ENCODE measurements at places on chromosomes 7 and 10.

DNA sequence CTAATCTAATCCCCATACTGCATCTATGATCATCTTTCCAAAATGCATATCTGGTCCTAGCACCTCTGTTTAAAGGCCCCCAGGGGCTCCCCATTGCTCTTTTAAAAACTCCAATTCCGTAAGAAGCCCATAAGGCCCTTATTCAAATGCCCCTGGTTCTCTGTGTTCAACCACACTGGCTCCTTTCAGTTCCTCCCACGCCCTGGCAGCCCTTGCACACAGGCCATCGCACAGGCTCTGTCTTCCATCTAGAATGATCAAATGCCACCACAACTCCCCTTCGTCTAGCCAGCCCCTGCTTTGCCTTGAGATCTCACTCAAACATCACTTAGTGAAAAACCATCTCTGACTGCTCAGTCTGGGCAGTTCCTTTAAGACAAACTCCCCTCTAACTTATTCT is 112.9 kb upstream of the LYZL2 start:
- no peaks in the 10 kb centered on the region for H3K36me3 ChIP-seq
- peak overlapping the region; percentile 79 for H3K27ac ChIP-seq
- no peaks in the 10 kb centered on the region for H3K27me3 ChIP-seq
- H3K4me3 ChIP-seq, result no peak overlapping the region

DNA sequence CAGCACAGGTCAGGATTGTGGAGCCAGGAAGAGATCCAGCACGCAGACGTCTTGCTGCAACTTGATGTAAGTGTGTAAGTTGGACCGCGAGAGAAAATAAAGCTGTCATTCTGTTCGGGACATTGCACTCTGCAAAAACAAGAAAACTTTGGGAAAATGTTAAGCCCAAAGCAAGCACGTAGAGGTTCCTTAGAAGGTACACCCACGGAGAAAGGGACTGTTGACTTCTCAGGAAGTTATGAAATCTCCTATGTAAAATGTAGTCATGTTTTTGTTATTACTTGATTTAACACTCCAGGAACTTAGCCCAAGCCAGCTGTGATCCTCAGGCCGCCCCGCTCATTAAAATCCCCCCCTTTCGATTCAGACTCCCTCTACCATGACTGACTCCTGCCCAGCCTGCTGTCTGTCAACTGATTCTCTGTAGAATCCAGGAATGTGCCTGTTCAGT is 196.1 kb upstream of the TCF7L2 start:
- H3K4me1 ChIP-seq, result no peaks in the 10 kb centered on the region
- H3K4me3 ChIP-seq, result no peak overlapping the region
- no peaks in the 10 kb centered on the region for H3K27me3 ChIP-seq
- no peak for DNase-seq

DNA sequence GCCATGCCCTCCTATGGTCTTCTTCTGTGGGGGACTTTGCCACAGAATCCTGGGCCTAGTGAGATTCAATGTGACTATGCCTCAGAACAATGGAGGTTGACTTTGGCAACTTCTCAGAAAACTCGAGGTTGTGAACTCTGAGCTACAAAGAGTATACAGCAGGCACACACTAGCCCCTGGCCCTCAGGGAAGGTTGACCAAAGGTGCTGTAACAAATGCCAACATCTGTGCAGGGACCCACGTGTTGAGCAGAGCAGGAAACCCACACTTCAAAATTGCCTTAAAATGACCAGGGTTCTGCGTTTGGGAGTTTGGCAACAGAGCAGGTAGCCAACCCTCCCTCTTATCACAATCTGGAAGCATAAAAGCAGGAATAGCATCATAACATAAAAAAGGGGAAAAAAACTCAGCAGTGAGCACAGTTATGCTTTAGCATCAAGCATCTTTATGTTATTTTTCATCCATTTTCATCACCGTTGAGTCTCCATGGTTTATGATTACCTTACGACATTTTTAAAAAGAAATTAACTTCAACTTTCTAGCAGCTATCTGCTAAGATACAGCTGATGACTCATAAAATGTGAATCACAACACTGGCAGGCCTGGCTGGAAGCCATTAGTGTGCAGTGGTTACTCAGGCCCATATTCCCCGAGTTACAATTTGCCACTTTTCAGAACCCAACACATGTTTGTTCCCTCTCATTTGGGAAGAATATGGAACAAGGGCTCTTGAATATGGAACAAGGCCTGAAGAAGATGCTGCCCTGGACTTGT is 11.1 kb downstream of the PRLHR start:
- H3K27ac ChIP-seq, result no peak overlapping the region
- H3K4me1 ChIP-seq, result peaks cover 7% of the 10 kb centered on the region
- no peak overlapping the region for H3K4me3 ChIP-seq
- no peaks in the 10 kb centered on the region for H3K36me3 ChIP-seq
- H3K27me3 ChIP-seq, result no peaks in the 10 kb centered on the region

DNA sequence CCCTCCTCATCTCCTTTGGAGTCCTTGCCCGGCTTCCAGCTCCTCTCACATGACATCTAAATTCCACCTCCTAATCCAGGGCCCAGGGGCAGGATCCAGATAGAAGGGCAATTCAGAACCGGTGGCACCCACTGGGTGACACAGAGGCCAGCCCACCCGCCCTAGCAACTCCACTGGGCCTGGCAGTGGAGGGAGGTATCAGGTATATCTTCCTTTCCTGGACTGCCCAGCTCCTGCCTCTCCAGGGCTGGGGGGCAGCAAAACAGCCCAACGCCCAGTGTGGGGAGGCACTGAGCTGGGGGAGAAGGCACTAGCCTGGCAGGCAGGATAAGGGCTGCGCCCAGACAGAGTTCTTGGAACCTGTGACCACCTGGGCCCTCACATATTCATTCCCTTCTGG is 10.4 kb upstream of the TRIM8 start:
- no peaks in the 10 kb centered on the region for H3K27me3 ChIP-seq
- DNase-seq, result no peak
- peak overlapping the region; percentile 91 for H3K27ac ChIP-seq
- no peaks in the 10 kb centered on the region for H3K36me3 ChIP-seq
- H3K4me1 ChIP-seq, result no peaks in the 10 kb centered on the region

- H3K4me1 ChIP-seq, result peaks cover 14% of the 10 kb centered on the region
- H3K27me3 ChIP-seq, result no peaks in the 10 kb centered on the region
- H3K4me3 ChIP-seq, result no peak overlapping the region
- no peaks in the 10 kb centered on the region for H3K36me3 ChIP-seq
- no peak for DNase-seq
- no peak overlapping the region for H3K27ac ChIP-seq
These were observed 57.8 kb downstream of the INPP5F start for GRCh38 chr10:119783665-119784027.

DNA sequence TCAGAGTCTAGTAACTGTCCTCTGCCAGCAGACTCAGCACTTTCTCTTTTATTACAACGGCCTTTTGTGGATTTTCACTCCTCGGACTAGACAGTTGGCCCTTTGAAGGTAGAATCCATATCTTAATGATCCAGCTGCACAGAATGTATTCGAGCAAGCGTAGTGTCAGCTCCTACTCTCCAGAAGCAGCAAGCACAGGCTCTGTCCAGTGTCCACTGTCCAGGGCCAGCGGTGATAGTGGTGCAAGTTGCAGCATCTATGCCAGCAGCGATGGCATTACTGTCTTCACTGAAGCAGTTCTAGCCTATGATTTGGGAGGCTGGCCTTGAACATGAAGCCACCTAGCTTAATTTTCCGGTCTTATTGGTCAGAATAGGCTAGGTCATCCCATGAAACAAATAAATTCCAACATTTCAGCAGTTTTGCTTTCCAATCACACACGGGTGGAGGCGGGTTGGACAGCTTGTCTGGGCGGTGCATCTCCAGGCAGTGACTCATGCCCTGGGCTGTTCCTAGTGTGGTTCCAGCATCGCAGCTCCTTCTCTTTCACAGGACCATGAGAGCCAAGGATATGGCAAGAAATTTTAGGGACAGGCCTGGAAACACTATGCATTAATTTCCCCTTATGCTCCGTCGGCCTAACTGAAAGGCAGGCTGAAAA is 108.6 kb upstream of the KCNMA1 start:
- H3K36me3 ChIP-seq, result no peaks in the 10 kb centered on the region
- no peak overlapping the region for H3K4me3 ChIP-seq
- no peaks in the 10 kb centered on the region for H3K27me3 ChIP-seq
- H3K27ac ChIP-seq, result no peak overlapping the region

GRCh38 chr7:39073432-39073831 is 95.7 kb downstream of the POU6F2 start:
- H3K36me3 ChIP-seq, result no peaks in the 10 kb centered on the region
- H3K27me3 ChIP-seq, result no peaks in the 10 kb centered on the region
- H3K4me3 ChIP-seq, result no peak overlapping the region
- H3K4me1 ChIP-seq, result no peaks in the 10 kb centered on the region
- H3K27ac ChIP-seq, result no peak overlapping the region
- DNase-seq, result no peak

DNA sequence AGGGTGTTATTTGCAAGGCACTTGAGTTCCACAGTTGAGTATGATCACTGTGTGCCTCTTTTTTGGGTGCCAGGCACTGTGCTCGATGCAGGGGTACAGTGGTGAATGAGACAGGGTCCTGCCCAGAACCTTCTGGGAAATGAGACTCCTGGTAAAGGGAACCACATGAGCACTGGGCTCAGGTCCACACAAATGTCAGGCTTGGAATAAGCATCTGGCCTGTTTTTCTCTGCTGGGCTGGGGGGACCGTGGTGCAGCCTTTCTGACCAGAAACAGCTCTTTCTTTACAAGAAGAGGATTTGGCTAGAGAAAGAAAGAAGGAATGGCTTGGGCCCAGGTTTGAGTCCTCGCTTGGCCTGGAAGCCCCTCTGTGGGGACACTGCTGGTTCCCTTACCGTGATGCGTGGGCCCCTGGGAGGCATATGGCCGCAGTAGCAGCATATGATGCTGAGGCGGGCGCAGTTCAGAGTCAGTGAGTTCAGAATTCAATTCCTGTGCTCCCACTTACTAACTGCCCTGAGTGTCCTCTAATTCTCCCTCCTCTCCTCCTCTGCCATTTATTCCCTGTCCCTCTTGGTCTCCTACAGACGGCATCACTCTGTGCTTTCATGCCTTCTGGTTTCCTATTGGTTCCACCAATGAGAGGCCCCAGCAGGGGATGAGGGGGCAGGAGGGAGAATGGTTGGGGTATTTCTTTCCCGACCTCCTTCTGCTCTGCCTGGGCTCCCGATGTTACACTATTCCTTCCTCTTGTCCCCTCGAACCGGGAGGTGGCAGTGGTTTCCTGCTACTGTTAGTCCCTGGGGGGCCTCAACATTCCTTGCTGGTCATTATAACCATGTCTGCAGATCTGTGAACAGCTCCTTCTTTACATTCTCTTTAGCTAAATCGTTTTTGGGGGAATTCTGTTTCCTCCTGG is 9.6 kb upstream of the KCP start:
- H3K36me3 ChIP-seq, result no peaks in the 10 kb centered on the region
- H3K4me3 ChIP-seq, result no peak overlapping the region
- peaks cover 11% of the 10 kb centered on the region for H3K4me1 ChIP-seq

GRCh38 chr10:59047180-59047579 is 129.3 kb upstream of the PHYHIPL start:
- no peaks in the 10 kb centered on the region for H3K36me3 ChIP-seq
- H3K4me1 ChIP-seq, result no peaks in the 10 kb centered on the region
- no peak for DNase-seq
- no peak overlapping the region for H3K27ac ChIP-seq

- peak overlapping the region; percentile 89 for H3K27ac ChIP-seq
- peak; percentile 40 for DNase-seq
- no peaks in the 10 kb centered on the region for H3K27me3 ChIP-seq
- no peak overlapping the region for H3K4me3 ChIP-seq
- no peaks in the 10 kb centered on the region for H3K4me1 ChIP-seq
These were observed 2.5 kb downstream of the DYNC2I1 start for GRCh38 chr7:158858592-158859503.

GRCh38 chr10:121981346-121981745 is 6.3 kb upstream of the NSMCE4A start:
- H3K36me3 ChIP-seq, result no peaks in the 10 kb centered on the region
- H3K4me3 ChIP-seq, result no peak overlapping the region
- H3K27ac ChIP-seq, result no peak overlapping the region
- DNase-seq, result no peak
- no peaks in the 10 kb centered on the region for H3K27me3 ChIP-seq

DNA sequence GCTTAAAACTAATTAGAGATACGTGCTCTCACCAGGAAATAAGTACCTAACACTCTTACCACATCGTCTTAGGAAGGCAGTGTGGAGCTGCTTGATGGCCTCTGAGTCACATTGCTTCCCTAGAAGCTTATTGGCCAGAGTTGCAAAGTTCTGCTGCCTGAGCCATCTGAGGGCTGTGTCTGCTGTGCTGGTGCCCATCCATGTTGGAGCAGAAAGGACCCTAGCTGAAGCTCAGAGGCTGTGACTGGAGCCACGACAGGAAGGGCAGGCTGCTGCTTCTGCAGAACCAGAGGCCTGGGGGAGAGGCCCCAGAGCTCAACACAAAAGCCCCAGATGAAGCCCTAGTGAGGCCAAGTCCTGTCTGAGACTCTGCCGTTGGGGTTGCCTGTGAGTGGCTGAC is 64.8 kb upstream of the IGFBP3 start:
- H3K27ac ChIP-seq, result no peak overlapping the region
- no peaks in the 10 kb centered on the region for H3K36me3 ChIP-seq
- H3K4me1 ChIP-seq, result no peaks in the 10 kb centered on the region
- no peak for DNase-seq
- no peak overlapping the region for H3K4me3 ChIP-seq

DNA sequence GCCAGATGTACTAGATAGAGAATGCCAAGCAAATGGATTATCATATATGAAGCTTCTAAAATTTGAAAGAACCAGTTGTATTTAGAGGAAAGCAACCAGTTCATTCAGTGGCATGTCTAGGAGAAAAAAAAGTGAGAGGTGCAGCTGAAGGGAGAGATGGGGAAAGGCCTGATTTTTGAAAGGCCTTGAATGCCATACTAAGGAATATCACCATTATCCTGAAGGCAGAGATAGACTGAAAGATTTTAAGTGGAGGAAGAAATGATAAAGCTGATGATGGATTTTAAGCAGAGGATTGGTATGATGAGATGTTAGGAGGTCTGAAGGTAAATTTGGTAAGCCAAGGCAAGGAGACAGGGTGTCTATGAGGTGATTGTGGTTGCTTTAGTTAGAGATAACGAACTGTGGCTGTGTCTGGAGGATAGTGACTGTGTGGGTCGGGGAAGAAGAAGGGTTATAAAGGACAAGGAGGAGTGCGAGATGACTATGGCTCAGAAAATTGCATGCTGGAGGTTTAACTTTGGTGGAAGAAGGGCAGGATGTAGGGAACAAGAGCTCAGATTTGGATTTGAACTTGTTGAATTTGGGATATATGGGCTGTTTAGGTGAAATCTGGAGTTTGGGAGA is 330.8 kb downstream of the EXOC4 start:
- no peaks in the 10 kb centered on the region for H3K27me3 ChIP-seq
- H3K4me1 ChIP-seq, result peaks cover 3% of the 10 kb centered on the region
- no peak overlapping the region for H3K4me3 ChIP-seq
- no peak for DNase-seq
- no peaks in the 10 kb centered on the region for H3K36me3 ChIP-seq

- H3K27ac ChIP-seq, result no peak overlapping the region
- no peaks in the 10 kb centered on the region for H3K36me3 ChIP-seq
- no peaks in the 10 kb centered on the region for H3K27me3 ChIP-seq
These were observed 568.3 kb downstream of the KIF20B start for GRCh38 chr10:90269699-90270098.
